ENCODE measurements at places on chromosomes 5 and 9.

DNA sequence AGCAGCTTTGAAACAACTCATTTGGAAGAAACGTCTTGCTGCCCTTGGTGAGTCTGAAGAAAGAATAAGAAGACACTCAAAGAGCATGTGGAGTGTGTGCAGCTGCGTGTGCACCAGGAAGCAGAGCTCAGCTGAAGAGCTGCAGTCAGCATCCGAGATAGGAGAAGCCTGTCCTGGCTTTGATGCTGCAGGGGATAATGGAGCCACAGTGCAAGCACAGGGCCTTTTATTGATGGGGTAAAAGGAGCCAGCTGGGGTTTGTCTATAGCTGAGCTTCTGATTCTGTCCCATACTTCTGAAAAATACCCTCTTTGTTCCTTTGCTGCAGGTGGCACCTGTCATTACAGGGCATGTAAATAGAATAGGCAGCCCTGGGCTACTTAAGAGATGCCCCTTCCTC lies 375.7 kb upstream of the ZNF462 start:
- DNase-seq = no peak

DNA sequence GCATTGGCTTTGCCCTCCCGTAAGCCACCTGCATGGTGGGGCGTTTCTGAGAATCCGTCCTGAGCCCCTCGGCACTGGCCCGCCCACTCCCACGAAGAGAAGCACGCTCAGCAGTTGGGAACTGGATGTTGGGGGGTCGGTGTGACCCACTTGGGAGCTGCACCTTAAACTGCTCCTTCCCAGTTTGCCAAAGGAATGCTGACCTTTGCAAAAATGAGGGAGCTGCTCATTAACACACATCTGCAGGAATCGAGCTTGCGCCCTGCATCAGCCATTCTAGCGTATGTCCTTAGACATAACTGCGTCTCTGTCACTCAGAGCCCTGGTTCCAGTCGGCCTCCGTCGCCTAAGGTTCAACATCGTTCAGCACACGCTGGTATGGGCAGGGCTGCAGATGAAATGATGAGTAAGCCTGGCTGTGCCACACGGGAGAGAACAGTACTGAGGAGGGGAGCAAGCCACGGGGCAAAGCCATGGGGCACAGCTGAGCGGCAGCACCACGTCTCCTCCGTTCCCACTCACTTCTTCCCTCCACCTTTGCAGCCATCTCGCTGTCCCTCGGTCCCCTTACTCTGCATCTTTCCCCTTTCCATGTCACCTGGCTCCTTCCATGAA lies 28.8 kb upstream of the NCS1 start:
- DNase-seq = no peak

DNA sequence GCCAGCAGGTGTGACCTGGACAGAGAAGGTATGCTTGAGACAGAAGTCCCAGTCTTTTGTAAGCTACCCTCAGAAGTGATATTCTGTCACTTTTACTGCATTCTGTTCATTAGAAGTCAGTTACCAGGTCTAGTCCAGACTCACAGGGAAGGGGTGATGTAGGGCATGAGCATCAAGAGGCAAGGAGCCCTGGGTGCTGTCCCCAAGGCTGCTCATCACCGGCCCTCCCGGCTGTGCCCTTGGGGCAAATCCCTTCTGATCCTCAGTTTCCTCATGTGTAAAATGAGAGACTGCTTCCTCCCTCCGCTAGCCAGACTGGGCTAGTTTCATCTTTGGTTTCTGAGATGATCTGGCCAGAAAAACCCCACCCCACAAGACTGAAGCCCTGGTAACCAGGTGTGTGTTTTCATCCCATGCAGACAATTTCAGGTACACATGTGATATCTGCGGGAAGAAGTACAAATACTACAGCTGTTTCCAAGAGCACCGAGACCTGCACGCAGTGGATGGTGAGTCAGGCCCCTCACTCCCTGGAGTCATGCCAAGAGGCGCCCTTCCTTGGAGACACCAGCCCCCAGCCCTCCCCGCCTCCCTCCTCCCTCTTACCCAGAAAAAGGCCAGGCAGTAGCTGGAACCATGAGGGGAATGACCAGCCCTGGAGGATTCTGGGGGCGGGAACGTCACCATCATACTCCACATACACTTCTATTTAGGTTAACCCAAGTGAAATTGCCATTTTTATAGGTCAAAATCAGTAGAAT lies 71.0 kb downstream of the AMBP start:
- DNase-seq = no peak

- no peak for DNase-seq
Measured at GRCh38 chr9:8871796-8872445, 1072.3 kb upstream of the DMAC1 start.

DNA sequence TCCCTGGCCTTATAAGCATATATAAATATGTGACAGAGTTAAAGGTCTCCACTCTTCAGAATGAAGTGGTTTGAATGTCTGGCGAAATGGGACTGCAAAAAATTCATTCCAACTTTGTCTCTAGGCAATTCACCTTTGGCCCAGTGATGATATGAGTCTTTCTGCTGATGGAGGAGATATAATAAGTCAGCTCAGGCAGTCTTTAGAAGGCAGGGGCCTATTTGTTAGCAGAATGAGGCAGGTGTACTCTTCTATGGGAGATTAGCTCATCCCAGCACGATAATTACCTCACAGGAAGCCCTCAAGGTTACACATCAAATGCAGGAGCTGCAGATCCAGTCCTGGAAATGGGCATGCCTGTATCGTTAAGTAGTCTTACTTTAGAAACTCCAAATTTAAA lies 300.5 kb downstream of the NR2F1-AS1 start:
- DNase-seq = no peak

- DNase-seq = no peak
Measured at GRCh38 chr9:89892920-89893319, 288.1 kb downstream of the GADD45G start.

- no peak for DNase-seq
Measured at GRCh38 chr9:36214571-36214970, 23.9 kb downstream of the CLTA start.

DNA sequence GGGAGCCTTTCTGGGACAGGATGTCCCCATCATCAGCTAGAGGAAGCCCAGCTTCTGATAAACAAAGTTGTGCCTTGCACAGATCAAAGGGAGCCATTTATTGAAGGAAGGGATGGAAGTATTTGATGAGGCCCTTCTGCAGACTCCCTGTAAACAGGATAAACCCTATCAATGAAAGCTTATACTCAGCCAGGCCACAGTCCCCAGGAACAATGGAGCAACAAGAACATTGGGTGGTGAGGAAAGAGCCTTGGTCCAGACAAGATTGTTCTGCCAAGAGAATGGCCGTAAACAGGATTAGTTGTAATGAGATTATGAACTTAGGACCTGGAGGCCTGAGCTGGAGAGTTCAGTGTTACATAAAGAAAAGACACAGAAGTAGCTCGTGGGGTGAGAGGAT lies 40.5 kb upstream of the LIFR start:
- no peak for DNase-seq

GRCh38 chr5:16957304-16958196 lies 21.5 kb upstream of the MYO10 start:
- DNase-seq = no peak

DNA sequence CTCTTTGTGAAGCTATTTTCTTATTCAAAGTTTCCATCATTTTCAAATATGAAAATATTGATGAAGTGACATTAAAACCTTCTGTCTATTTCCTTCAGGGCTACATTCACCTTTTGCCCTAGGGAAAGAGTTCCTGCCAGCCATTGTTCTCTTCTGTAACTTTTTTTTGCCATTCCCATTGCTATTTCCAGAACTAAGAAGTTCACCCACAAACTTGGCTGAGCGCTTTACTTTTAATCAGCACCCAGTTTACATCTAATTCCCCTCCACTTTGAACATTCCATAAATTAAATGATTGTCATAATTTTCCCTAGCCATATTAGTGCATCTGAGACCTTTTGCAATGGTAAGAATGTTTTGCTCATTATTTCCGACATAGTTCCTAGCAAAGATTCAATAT lies 4.4 kb downstream of the IL33 start:
- DNase-seq = no peak

DNA sequence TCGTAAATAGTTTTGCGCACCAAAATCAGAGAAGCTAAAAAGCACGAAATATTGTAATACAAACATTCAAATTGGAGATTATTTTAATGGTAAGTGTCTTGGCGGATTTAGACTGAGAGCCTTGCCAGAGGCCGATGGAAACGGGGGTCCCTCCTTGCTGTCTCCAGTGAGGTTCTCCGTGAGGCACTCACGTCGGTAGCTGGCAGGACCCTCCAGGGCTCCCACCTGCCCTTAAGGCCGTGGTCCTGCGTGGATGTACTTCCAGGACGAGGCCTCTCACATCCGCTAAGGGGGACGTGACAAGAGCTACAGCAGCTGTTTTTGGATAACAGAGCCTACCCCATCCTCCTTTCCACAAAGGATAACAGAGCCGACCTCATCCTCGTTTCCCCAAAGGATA lies 7.9 kb downstream of the NKD2 start:
- DNase-seq = no peak

GRCh38 chr5:145056800-145057199 lies 778.3 kb downstream of the PRELID2 start:
- no peak for DNase-seq

- no peak for DNase-seq
Measured at GRCh38 chr5:149887622-149888183, 56.9 kb downstream of the PDE6A start.

DNA sequence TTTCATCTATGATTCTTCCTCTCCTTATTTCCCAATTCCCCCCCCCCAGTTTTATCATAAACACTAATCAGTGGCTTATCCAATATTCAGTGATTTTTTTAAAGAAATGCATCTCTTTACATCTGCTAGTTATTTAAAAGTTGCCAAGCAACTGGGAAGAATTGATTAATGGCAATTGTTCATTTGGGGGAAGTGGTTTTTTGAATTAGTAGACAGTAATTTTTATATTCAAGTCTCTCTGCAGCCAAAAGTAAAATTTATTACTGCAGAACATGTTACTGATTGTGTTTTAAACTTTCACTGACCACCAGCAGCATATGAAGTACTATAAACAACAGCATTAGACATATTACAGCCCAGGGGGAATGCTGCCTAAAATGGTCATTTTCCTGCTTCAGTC lies 308.8 kb upstream of the NREP start:
- no peak for DNase-seq

DNA sequence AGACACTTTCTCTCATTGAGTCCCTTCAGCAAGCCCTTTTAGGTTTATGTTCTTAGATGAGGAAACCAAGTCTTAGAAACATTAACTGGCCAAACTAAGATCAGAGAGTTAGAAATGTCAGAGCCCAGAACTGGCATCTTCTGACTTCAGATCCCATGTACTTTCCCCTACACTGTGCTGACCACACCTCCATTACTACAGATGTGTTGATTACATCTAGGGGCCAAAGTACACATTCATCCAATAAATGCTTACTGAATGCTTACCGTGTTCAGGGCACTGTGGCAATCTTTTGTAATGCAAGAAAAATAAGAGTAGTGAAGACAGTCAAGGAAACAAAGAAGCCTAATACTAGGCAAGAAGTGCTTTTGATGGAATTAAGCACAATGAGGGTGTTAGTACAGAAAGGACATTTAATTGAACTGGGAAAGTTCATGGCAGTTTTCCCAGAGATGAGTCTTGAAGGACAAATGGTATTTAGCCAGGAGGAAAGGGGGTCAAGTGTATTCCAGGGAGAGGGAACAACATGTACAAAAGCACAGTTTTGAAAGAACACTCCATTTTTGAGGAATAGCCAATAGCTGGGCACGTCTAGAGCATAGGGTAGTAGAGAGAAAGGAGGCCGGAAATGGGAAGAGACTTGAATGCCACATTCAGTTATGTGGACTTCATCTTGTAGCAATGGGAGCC lies 89.7 kb upstream of the CDKN2B start:
- no peak for DNase-seq

GRCh38 chr5:56522169-56522568 lies 289.0 kb upstream of the ANKRD55 start:
- no peak for DNase-seq

GRCh38 chr5:148830211-148830610 lies 3.8 kb downstream of the ADRB2 start:
- DNase-seq = no peak

- no peak for DNase-seq
Measured at GRCh38 chr5:123294544-123294943, 128.7 kb downstream of the CEP120 start.

DNA sequence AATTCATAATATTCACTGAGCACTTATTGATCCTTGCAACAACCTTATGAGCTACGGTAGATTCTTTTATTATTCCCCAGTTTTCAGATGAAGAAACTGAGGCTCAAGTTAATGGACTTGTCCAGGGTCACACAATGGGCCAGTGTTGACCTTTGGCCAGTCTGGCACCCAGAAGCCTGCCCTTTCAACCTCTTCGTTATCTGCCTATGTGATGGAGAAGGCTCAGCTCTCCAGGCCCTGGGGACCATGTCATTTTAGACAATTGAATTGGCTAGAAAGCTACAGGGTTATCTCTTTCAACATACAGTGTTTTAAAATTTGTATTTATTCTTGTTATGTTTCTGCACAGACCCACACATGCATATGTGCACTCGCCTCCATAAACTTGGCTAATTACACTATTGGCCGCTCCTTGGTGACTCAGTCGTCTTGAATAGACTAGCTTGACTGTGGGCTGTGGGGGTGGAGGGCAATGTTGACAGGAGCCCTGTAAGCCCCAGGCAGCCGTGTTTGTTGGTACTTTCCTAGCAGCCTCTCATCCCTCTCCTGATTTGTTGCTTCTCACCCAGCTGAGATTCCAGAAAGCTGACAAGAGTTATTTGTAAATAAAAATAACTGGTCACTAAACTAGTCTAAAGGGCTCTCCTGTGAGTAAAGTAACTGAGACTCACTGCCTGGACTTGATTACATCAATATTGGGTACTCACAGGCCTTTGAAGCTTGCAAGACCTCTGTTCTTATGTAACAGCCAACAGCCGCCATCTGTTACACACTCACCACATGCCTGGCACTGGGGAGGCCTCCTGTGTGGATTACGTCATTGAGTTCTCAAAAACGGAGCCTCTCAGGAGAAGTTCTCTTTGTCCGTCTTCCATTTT lies 8.5 kb upstream of the ANGPTL2 start:
- no peak for DNase-seq

DNA sequence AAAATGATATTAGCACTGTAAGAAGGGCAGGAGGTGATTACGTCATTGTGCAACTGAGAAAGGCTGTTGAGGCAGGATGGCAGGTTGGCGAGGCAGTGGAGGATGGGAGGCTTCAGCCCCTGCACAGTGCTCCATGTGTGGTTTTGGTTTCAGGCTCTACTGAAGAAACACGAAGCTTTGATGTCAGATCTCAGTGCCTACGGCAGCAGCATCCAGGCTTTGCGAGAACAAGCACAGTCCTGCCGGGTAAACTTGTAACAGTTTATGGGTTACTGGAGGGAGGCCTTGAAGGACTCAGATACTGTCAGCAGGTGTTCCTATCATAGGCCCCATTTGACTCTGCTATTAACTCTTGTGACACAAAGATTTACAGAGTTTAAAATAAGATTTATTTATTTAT lies 35.1 kb downstream of the SPTAN1 start:
- no peak for DNase-seq

- no peak for DNase-seq
Measured at GRCh38 chr5:135194573-135195269, 160.7 kb upstream of the PITX1 start.

- peak; percentile 10 for DNase-seq
Measured at GRCh38 chr9:105405514-105406131, 42.2 kb upstream of the FSD1L start.
